Omental fat pad (tissue), 4 donors: ENCODE measurements at places on chromosomes 11 and 22.

GRCh38 chr11:115599125-115599524 is 94.9 kb upstream of the CADM1 start:
- no peak for DNase-seq

DNA sequence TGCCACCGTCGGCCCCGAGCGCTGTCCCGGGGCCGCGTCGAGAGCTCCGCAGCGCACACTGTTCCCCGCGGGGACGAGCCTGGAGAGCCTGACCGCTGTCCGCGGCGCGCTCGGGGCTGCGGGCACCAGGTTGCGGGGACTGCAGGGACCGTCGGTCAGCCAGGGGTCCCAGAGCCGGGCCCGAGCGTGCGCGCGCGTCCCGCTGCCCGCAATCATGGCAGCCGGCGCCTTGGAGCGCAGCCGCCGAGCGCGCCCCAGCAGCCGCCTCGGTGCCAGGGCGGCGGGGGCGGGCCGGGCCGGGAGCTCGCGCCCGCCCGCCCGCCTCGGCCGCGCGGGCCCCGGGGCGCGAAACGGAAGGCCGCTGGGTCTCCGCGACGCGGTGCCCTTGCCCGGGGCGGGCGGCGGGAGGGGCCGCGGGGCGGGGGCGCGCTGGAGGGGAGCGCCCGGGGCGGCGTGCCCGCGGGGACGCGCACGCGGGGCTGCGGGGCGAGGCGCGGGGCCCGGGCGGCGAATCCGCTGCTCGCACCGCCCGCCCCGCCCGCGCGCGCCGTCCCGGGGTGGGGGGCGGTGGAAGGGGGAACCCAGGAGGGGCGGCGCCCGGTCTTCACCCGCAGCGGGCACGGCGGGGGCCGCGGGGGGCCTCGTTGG is 79.4 kb upstream of the PPARA start:
- no peak for DNase-seq

DNA sequence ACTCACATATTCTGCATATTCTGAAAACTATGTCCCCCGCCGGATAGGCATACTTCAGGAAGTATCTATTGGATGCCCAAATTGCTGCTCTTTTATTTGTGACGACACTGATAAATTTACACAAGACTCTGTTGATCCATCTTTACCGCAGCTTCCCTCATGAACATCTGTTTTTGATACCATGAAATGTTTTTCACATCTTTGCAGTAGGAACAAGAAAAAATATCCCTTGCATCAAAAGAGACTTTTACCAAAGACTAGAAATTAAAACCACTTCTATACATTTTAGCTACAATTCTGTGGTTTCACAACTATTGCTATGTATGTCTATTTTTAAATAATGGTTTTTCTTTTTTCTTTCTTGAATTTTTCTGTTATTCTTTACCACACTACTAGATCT is 15.3 kb downstream of the POU2AF2 start:
- DNase-seq: no peak

GRCh38 chr11:69925366-69926196 is 106.4 kb upstream of the FGF3 start:
- DNase-seq: no peak

DNA sequence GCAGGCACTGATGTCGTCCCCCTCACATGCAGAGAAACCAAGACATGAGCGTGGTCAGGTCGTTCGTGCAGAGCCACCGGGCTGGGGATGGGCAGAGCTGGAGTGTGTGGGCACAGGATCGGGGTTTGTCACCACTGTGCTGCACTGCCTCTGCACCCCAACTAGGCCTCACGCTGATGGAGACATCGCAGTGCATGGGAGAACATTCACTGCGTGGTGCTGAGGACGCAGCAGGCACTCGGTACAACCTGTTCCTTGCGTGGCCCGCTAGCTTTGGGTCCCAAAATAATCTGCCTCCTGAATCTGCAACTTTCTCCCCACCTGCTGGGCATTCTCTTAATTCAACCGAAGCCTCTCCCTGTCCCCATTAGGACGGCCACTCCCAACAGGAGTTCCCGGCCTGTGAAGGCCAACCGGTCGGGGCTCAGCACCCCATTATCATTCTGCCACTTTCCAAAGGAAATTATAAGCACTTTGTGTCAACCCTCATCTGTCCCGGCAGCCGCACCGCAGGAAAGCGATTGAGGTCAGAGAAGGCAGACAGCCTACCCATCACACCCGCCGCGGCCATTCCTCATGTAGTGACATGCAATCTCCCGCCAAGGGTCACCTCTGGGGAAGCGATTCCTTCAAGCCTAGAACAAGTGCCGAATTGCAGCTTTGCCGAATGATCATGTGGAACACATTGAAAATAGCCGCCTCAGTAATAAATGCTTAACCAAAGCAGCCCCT is 490.4 kb downstream of the MN1 start:
- DNase-seq: no peak

GRCh38 chr11:67286621-67287333 is 2.3 kb upstream of the ANKRD13D start:
- no peak for DNase-seq

- DNase-seq: no peak
Observed at GRCh38 chr11:10494636-10495463, 39.8 kb downstream of the AMPD3 start.

DNA sequence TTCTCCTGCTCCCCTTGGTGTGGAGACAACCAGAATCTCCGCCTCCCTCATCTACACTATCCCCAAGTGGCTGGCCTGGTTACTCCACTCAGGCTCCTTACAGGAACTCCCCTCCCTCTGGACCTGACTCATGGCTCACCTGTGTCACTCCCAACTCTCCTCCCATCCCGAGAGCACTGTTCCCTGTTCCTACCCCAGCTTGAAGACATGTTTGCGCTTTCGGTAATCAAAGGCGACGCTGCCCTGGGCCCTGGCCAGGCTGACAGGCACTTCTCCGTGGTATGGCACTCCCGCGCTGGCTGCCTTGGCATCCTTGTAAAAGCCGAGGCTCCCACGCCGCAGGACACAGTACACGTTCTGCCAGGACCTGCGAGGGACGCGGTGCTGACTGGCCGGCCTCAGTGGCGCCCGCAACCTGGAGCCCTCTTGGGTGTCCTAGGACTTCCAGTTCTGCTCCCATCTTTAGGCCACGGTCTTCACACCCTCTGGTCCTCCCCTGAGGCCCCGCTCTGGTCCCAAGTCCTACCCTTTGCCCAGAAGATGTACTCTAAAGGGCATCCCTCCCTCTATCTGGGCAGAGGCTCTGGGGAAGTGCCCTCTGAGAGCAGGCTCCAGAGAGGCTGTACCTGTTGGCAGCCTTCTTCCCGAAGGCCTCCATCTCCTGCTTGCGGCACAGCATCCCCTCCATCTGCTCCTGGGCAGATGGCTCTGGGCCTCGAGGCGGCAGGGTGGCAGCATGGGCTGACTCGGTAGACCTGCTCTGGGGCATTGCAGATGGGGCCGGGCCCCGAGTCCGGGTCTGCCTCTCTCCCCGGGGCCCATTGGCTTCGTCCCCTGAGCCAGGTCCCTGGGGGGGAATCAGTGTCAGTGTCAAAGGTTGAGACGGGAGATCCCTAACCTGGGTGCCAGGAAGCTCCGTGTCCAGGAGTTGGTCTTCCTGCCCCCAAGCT is 9.4 kb upstream of the RBM4B start:
- DNase-seq: no peak

DNA sequence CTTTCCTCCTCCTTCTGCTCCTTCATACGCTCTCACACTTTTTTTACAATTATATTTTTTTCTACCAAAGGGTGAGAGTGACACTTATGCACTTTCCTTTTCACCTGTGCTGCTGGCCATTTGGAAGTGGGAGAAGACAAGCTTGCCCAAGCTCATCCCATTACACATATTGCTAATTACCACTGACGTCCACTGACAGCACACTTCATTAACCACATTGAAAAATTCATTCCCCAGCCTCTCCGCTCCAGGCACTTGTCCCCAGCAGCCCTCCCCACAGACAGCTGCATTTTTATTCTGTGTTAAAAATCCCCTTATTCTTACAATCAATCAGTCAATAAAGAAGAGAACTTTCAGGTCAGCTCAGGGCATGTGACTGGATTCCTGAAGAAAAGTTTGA is 175.1 kb downstream of the LRRC4C start:
- DNase-seq: no peak

GRCh38 chr11:63682066-63683021 is 1.0 kb downstream of the RTN3 start:
- DNase-seq: no peak

DNA sequence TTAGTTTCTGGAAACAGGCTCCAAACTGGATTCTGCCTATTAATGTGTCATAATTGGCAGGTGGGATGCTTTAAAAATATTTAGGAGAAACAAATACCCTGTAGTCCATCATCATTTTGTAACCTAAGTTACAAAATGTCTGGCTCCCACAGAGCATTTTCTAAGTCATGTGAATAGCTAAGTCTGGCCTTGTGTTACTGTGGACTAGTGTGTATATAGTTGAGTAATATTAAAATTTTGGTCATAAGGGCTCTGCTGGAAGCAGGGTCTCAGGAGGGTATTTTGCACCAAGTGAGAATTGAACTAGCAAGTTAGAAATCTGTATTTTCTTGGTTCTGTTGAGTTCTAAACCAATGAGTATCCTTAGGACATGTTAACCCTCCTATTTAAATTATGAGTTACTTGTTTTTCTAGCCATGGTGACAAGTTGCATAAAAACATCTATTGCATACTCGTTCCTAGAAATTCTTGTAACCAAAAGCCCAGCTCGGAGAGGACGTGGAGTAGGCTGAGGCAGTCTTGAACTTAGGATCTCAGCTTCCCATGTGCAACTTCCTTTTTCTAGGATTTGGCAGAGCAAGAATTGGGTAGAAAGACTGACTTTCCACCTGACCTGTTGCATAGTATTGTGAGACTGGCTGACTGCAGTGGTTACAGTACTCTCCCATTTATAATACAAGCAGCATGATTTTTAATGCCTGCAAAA is 5.4 kb downstream of the PTPMT1 start:
- DNase-seq: no peak

DNA sequence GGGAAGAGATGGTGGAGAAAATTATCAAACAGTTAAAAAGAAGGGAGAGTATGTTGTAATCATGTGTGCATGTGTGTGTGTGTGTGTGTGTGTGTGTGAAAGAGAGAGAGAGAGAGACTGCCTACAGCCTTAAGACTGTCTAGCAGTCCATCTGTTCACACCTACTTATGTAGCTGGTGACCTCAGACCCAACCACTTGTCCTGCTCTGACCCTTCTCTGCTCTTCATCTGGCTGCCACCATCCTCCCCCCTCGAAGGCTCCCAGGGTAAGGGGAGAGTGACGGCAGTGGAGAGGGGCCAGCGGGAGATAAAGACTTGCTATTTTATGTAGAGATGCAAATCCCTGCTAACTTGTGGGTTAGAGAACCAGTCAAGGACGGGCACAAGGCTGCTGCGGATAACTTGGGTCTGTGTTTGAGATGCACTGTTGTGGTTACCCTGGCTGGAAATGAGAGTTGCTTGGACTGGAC is 24.9 kb upstream of the GRAMD1B start:
- no peak for DNase-seq

- DNase-seq: no peak
Observed at GRCh38 chr11:47185305-47186075, 744 bp downstream of the PACSIN3 start.

GRCh38 chr11:92306966-92307510 is 82.4 kb downstream of the FAT3 start:
- no peak for DNase-seq

- no peak for DNase-seq
Observed at GRCh38 chr11:114821621-114822412, 143.5 kb downstream of the NXPE2 start.

GRCh38 chr11:107851704-107852310 is 6.8 kb downstream of the SLC35F2 start:
- no peak for DNase-seq

DNA sequence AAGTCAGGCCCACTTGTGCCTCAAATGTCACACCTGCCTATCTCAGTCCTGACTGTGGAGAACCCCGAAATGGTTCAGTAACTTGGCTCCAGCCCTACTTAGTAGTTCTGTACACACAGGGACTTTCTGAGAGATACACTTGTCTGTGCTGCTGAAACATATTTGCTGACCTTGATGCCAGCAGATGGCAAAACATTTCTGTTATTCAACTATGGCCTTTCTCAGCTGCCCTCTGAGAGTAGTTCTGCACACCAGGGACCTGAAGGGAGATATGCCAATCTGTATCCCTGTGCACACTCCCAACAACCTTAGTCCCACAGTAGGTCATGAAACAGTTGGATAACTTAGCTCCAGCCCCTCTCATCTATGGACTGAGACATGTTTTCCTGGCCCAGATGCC is 1651.5 kb downstream of the LRRC4C start:
- DNase-seq: no peak

DNA sequence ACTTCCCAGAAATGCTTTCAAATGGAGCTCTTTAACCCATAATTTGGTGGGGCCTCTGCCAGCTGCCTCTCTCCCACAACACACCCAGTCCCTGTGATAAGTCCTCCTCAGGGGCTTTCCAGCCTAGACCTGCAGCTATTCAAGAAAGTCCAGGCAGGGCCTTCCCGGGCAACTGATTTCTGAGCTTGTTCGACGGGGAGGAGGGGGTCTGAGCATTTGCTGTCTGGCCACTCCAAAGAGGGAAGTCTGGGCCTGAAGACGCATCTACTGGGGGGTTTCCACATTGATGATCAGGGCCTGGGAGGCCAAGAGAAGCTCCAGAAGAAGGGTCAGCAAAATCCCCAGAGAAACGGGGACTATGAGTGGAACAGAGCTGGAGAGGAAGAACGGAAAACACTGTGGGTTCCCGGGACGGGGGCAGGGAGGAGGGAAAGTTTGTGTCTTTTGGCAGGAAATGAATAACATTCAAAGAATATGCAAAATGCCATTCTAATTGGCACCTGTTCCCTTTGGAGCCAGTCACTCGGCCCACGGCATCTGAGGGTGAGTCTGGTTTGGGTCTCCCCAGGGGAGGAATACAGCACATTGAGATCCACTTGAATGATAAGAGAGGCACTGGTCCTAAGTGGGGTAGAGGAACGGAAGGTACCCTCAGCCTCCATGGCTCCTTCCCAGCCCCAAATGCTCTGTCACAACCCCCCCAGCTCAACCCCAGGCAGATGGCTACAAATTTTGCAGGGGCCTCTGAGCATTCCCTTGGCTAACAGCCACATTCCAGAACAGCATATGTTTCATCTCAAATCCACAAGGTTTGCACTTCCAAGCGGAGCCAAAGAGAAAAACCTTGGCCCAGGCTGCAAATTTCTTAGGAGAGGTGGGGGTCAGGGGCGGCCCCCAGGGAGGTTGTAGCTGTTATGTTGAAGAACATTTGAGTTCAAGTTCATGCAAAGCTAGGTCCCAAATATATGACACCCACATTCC is 72.0 kb downstream of the RPUSD4 start:
- no peak for DNase-seq

GRCh38 chr11:6357222-6357621 is 33.1 kb upstream of the SMPD1 start:
- DNase-seq: peak; percentile 57

- DNase-seq: no peak
Observed at GRCh38 chr11:92070026-92070889, 154.4 kb upstream of the FAT3 start.
